Endothelial cell of umbilical vein (primary cell): ENCODE measurements at places on chromosomes 5 and 9. TPM values are rescaled to one million over a fixed set of nuclear protein-coding genes. Genes with fewer than 3 reads are reported as not detected.

DNA sequence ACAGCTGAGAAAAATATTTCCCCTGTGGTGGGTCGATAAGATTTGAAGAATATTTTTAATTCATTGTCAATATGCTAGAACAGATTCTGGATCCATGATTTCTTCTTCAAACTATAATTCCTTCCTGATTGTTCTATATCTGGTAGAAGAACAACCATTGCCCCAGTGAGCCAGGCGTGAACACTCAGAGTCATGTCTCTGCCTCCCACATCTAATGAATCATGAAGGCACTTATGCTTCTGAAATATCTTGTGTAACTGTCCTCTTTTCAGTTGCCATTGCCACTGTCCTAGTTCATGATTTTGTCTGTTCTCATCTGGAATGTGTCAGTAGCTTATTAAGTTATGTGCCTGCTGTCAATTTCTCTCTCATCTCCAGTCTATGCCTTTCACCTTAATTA is 40.0 kb downstream of the GABRG2 start:
- H3K27me3 ChIP-seq: no peaks in the 10 kb centered on the region
- H3K27ac ChIP-seq: no peak overlapping the region
- no peaks in the 10 kb centered on the region for H3K4me1 ChIP-seq
- H3K4me3 ChIP-seq: no peak overlapping the region

DNA sequence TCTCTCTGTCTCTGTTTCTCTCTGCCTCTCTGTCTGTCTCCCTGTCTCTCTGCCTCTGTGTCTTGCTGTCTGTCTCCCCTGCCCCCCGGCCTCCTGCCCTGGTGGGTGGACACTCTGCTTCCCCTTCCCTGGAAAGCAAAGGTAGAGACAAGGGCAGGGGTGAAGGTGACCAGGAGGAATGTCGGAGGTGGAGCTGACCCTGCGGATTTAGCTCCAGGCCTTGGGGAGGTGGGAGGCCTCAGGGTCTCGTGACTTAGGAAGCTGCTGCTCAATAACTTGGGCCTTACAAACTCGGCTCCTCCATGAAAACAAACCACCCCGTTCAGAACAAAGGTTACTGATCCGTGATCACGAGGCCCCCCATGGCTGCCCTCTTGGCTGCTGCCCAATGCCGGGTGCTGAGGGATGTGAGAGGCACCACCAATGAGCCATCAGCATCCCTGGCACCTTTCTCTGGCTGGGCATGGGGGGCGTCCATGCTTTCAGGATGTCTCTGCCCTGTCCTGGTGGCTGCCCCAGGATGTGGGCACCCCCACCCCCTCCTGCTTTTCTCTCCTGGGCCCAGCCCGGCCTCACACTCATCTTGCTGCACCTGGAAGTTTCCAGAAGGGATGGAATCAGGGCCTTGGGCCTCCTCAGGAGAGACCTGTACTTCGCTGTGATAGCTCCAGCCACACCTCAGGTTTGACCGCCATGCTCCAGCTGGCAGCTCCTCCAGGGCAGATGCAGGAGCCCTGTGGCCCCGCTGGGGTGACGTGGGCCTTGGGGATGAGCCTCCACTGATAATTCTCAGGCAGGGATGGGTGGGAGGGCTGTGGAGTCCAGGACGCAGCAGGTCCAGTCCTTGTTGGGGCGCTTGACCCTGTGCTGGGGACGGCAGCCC is 14.8 kb upstream of the SLC6A19 start:
- H3K4me3 ChIP-seq: no peak overlapping the region
- H3K27ac ChIP-seq: no peak overlapping the region
- H3K4me1 ChIP-seq: no peaks in the 10 kb centered on the region
- DNase-seq: no peak

DNA sequence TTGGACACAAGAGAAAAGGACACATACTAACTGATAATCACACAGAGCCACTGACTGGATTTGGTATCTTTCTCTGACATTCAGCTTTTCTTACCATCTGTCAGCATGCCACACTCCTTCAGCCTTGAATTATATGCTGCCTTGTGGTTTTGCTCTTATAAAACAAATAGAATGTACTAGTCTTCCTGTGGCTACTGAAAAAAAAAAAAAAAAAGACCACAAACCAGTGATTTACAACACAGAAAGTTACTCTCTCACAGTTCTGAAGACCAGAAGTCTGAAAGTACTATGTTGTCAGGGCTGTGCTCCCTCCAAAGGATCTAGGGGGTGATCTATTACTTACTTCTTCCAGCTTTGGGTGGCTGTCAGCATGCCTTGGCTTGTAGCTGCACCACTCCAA is 82.3 kb downstream of the THBS4 start:
- H3K4me3 ChIP-seq: no peak overlapping the region
- no peaks in the 10 kb centered on the region for H3K27me3 ChIP-seq
- no peaks in the 10 kb centered on the region for H3K36me3 ChIP-seq
- no peaks in the 10 kb centered on the region for H3K4me1 ChIP-seq
- no peak overlapping the region for H3K27ac ChIP-seq
- DNase-seq: no peak

GRCh38 chr9:8287970-8288369 is 488.4 kb upstream of the DMAC1 start:
- H3K36me3 ChIP-seq: no peaks in the 10 kb centered on the region
- H3K4me3 ChIP-seq: no peak overlapping the region
- H3K27ac ChIP-seq: no peak overlapping the region
- no peaks in the 10 kb centered on the region for H3K4me1 ChIP-seq
- DNase-seq: no peak

C1QTNF3 gene
- 1.6 and 2.0 TPM in 2 replicates for total RNA-seq

DNA sequence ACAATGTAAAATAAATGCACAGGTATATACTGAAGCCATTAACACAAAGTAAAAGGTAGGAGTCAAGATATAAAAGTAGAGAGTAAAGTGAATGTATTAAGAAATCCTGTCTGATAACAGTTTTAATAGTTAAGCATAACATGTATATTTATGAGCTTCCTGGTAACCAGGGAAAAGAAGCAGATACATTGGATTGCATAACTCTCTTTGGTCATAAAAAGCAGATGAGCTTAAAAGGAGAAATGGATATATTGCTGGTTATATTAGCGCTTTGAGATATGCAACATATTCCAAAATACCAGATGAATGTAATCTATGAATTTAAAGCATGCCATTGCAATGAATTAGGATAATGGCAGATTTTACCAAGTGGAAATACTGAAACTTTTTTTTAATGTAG is 6.2 kb upstream of the TNFSF8 start:
- no peaks in the 10 kb centered on the region for H3K4me1 ChIP-seq
- no peaks in the 10 kb centered on the region for H3K36me3 ChIP-seq
- no peaks in the 10 kb centered on the region for H3K27me3 ChIP-seq
- H3K4me3 ChIP-seq: no peak overlapping the region
- no peak overlapping the region for H3K27ac ChIP-seq
- no peak for DNase-seq

DNA sequence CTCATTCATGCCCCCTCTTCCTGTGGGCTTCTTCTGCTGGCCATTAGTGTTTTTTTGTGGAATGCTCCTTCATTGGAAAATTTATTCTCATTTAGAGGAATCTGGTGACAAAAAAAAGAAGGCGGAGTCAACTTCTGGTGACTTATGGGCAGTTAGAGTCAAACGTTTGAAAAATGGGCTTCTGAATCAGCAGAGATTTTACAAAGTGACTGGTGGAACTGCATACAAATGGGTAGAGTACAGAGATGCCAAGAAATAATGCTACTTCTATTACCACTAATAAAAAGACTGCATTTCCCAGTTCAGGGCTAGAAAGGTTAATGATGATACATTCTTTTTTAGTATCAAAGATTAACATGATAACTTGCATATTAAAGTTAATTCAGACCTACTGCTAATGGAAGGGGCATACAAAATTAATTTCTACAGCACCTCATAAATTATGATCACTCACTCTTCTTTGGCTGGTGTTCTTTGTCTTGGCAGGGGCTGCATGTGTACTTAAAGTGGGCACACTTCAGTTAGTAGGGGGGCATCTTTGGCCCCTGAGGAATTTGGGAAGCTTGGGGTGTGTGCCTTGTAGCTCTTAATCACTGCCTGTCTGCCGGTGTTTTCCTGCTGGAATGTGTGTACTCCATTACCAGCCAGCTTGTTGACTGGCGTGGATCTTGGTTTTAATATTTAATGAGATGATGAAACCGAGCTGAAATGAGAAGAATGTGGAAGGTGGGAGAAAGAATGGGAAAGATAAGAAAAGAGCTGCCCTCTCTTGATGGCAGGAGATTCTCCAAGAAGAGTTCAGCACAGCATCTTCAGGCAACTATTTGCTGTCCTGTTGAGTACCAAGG is 148.9 kb downstream of the DOCK2 start:
- H3K27ac ChIP-seq: no peak overlapping the region
- no peak overlapping the region for H3K4me3 ChIP-seq
- DNase-seq: no peak
- H3K36me3 ChIP-seq: no peaks in the 10 kb centered on the region
- H3K27me3 ChIP-seq: peaks cover 3% of the 10 kb centered on the region
- H3K4me1 ChIP-seq: no peaks in the 10 kb centered on the region

DNA sequence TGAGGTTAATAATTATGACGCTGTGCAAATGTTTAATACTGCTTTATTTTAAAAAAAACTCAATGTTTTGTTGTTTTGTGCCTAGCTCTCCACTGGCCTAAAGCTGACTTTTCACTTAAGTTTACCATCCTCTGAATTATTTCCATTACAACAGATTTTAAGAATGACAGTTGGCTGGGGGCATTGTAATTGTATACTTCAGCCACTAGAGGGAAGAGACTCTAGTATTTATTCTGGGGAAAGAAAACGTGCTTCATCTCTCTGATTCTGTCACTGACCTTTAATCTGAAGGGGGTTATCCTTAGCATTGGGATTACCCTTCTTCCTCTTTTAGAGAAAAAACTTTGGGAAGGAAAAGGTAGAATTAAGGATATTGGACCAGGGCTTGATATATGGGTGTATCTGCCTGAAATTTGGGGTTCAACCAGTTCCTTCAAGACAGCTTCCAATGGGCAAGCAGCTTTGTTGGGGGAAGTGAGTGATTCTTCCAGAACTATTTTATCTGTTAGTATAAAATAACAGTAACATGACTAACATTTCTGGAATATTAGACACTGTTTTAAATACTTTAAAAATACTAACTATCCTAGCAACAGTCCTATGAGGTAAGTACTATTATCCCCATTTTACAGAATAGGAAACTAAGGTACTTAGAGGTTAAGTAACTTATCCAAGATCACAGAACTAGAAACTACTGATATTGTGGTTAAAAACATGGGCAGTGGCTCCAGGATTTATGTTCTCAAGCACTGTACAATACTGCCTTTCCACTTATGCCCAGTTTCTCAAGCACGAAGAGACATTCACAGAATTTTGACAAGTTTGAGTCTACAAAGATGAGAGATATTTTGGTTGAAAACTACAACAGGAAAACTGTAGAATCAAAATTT is 208.4 kb downstream of the CD180 start:
- no peaks in the 10 kb centered on the region for H3K36me3 ChIP-seq
- no peak overlapping the region for H3K27ac ChIP-seq
- no peak overlapping the region for H3K4me3 ChIP-seq
- no peaks in the 10 kb centered on the region for H3K4me1 ChIP-seq
- no peaks in the 10 kb centered on the region for H3K27me3 ChIP-seq

DNA sequence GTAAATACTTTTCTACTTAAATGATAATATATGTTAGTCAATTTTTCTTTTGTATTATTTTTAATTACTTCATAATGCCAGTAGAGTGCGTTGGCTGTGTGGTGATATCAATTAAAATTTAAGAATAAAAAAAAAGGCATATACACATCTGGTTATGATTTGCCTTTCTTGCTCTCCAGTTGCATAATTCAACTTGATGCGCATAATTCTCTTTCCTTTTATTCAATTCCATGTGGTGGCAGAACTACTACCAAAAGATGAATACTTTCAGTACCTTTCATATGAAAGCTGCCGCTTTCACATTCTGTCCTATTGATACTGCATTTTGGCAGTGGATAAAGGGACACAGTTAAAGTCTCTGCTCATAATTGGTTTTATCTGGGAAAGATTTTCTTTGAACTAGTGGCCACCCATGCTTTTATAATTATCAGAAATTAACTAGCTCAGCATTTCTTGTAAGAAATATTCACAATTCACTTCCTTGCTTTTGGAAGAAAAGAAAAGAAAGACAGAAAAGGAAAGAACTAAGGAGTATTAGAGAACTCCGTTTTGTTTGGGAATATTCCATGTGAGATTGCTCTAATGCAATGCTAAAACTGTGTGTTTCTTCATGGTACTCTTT is 12.3 kb upstream of the ADGRV1 start:
- no peak for DNase-seq
- H3K27me3 ChIP-seq: peaks cover 7% of the 10 kb centered on the region
- H3K27ac ChIP-seq: no peak overlapping the region
- no peaks in the 10 kb centered on the region for H3K36me3 ChIP-seq
- H3K4me3 ChIP-seq: no peak overlapping the region

- no peak for DNase-seq
- no peak overlapping the region for H3K4me3 ChIP-seq
- no peaks in the 10 kb centered on the region for H3K36me3 ChIP-seq
- H3K27me3 ChIP-seq: no peaks in the 10 kb centered on the region
- H3K27ac ChIP-seq: no peak overlapping the region
Measured at GRCh38 chr9:88923653-88924288, 67.5 kb upstream of the S1PR3 start.

DNA sequence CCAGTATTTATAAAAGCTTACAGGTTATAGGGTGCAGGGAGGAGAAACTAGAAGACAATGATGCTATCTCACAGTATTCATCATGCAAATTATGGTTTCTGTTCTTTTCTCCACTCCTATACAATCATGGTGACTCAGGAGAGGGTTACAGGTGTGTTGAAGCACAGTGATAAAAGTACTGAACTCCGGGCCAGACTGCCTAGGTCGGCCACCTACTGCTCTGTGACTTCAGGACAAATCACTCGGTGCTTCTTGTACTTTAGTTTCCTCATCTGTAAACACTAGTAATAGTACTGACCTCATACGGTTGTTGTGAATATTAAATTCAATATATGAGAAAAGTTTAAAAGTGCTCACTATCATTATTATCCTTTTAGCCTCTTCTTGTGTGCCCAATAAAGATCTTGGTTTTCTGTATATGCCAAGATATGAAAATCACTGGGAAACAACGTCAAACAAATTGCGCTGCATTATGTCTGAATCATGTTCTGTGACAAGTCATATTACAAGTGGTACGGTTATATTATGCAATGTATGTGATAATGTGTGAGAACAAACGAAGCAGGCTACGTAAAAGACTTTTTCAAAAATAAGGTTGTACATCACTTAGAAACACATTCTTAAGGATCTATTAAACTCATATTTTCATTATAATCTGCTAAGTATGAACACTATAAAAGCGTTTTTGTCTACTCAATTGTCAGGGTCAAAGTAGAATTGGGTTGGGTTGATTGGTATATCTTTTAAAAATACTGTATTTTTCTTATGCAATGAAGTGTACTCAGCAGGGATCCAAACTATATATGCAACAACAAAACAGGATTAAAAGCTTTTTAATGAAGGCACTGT is 153.3 kb downstream of the EFNA5 start:
- no peaks in the 10 kb centered on the region for H3K27me3 ChIP-seq
- H3K4me3 ChIP-seq: no peak overlapping the region
- DNase-seq: no peak
